Stimulated activated CD8-positive, alpha-beta memory T cell treated with anti-CD3 and anti-CD28 coated beads, Interleukin-7, amount 100 ng/mL, for 4 hours (primary cell): ENCODE measurements at places on chromosomes 1 and 21.

DNA sequence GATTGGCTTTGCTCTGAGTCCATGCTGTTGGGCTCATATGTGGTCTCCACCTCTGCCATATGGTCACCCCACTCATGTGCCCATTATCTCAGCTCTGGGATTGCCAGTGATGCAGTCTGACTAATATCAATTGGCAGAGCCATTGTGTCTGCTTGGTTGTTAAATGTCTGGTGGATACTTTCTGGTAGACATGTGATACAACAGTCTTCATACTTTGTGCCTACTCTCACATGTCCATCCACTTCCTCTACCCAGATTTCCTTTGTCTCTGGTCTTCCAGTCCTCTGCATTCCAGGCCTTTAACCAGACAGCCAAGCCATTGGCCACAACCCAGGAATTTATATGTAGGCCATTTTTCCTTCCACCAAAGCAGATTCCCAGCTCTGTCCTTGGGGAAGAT is 30.8 kb upstream of the DIPK1A start:
- no peak for DNase-seq

GRCh38 chr1:29590583-29591565 is 354.6 kb downstream of the PTPRU start:
- DNase-seq = no peak

- no peak for DNase-seq
Measured at GRCh38 chr21:31331231-31331630, 12.8 kb downstream of the TIAM1 start.

- DNase-seq = no peak
Measured at GRCh38 chr1:168453056-168453455, 90.7 kb downstream of the XCL2 start.

GRCh38 chr1:221437926-221438325 is 304.0 kb downstream of the DUSP10 start:
- DNase-seq = no peak
